ENCODE measurements at places on chromosomes 3 and 15.
A peak's percentile ranks its signal among the peaks of the same experiment; 100 is the strongest.

GRCh38 chr3:156449710-156450574, 105.0 kb downstream of the SSR3 start:
- peak; percentile 33 for DNase-seq

DNA sequence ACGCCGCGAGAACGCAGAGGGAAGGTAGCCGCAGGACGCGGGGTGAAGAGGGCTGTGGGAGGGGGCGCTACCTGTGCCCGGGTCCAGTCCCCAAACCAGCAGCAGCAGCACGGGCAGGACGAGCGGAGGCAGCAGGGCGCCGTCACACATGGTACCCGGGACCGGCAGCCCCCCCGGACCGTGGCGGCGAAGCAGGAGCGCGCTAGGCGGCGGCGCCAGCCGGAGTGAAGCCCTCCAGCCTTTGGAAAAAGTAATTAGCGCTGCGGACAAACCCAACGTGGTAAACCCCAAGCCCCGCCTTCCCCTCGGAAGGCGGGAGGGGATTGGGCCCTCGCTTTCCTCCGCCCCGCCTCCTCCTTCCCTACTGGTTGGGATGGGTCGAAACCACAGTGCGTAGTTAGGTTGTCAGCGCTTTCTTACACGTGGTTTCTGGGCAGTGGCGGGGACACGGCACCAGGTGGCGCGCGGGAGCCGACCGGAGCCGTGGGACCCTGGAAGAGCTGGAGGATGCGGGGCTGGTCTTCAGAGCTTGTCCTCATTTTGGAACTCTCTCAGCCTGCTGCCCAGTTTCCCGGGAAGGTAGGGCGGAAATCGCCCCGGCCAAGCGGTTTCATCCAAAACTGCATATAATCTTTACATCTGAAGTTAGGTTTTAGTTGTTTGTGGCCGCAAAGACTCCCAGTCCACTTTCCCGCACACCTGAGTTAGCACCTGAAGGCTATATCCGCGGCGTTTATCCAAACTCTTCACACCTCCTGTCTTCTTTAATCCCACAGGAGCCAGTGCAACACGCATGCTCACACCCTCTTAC, at the start of gene ADAMTS17:
Gene ADAMTS17, minus strand, starts transcription at position 226 of the 811 bp plus-strand sequence. Its CDS starts 76 bp downstream, at position 150.
- peak; percentile 45 for DNase-seq

DNA sequence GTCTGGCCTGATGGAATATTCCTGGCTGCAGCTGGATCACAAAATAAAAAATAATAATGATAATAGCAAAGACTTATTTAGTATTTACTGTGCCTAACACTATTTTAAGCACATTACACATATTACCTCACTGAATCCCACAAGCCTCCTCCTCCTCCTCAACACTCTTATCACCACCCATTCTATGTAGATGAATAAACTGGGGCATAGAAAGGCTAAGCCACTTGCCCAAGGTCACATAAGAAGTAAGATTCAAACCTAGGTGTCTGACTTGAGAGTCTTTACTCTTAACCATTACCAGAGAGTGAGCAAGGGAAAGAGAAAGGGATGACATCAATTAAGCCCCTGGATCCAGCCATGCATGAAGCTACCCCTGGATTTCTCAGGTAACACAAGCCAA, 493.1 kb downstream of the SHQ1 start:
- DNase-seq, result no peak

DNA sequence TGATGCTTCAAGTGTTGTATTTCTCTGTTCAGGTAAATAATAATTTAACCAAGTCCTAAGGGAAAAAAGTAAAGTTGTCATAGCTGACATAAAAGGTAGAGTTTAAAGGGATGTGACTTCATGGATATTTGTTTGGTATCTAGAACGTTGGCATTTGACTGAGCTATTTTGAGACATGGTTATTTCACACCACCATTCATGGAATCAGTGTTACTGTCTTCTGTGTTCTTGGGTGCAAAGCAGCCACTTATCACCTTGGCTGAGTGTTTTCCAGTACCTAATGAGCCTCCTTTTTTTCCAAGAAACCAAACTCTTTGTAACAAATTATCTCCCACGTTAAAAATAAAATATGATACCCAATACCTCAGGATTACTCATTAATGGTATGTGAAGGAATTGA, 155.8 kb downstream of the GHSR start:
- DNase-seq, result no peak

- DNase-seq, result no peak
These were observed 105.6 kb downstream of the THSD4 start for GRCh38 chr15:71220828-71221227.

- DNase-seq, result no peak
These were observed 1.7 kb downstream of the EIF4G1 start for GRCh38 chr3:184315871-184316661.

DNA sequence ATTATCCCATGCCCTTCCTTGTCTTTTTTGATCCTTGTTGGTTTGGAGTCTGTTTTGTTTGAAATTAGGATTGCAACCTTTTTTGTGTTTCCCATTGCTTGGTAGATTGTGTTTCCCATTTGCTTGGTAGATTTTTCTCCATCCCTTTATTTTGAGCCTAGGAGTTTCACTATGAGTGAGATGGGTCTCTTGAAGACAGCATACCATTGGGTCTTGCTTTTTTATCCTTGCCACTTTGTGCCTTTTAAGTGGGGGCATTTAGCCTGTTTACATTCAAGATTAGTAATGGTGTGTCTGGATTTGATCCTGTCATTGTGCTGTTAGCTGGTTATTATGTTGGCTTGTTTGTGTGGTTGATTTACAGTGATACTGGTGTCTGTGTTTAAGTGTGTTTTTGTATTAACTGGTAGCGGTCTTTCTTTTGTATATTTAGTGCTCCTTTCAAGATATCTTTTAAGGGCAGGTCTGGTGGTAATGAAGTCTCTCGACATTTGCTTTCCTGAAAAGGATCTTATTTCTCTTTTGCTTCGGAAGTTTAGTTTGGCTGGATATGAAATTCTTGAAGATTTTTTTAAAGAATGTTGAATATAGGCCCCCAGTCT, 70.8 kb downstream of the AKAP13 start:
- no peak for DNase-seq

DNA sequence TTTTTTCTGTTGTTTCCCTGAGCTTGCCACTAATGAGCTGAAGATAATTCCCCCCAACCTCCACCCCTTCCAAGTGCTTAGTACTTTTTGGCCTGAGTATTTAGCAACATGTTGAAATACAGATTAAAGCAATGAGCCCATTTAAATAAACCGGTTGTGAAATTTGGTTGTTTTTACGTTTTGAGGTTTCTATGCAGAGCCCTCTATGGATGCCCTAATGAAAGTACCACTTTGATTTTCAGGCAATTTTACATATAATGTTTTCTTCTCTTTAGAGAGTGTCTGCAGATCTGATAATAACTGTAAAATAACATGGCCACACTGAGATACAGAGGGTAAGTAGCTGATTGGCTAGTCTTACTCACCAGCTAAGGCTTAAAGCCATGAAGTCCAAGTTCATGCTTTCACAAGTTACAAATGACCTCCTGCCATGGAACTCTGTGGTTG, 139.4 kb upstream of the SLC7A14 start:
- DNase-seq, result no peak

DNA sequence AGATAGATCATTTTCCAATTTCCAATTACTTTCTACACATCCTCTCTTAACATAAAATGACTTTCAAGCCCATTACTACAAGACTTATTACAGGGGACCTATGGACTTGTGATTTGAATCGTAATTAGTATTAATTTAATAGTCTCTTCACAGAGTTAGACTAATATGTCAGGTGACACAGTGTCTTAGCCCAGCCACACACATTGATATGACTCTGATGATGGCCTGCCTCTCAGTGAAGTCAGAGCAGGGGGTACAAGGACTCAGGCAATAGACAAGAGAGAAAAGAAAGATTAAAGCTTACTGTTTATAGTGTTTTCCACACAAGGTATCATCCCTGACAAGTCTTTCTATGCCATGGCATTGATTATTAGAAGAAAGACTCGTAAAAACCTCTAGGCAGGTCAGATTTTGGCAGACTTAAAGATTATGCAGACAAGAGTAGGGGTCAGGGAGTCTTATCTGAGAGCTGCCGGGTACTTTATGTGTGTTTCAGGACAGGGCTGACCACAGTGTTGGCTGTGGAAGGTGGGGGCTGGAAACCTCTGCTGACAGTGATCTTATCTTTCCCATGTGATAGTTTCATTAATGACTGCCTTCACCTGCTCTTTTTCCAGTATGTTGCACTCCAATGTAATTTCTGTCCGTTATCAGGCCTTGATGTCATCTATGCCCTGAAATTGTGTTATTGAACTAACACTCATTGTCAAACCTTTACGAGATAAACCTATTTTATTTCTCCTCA, 50.1 kb downstream of the B3GALNT1 start:
- no peak for DNase-seq

- no peak for DNase-seq
These were observed 41.6 kb downstream of the SH3BP5 start for GRCh38 chr3:15290736-15291135.

DNA sequence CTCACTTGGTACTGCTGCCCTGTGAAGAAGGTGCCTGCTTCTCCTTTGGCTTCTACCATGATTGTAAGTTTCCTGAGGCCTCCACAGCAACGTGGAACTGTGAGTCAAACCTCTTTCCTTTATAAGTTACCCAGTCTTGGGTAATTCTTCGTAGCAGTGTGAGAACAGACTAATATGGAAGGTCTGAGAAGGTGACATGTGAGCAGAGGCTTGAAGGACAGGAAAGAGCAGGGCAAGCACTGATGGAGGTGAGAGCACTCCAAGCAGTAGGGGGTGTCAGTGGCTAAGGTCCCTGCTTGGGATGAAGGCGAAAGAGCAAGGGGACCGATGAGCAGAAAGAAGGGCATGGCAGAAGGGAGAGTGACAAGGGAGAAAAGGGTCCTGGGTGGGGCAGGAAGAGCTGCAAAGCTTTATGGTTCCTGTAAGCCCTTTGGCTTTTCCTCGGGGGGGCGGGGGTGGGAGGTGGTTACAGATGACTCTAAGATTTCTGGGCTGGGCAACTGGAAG, 3.5 kb downstream of the EIF4E3 start:
- no peak for DNase-seq

GRCh38 chr3:3127432-3128010, 781 bp downstream of the TRNT1 start:
- peak; percentile 17 for DNase-seq

GRCh38 chr3:13034109-13034800, 39.0 kb downstream of the IQSEC1 start:
- DNase-seq, result no peak

GRCh38 chr3:12294885-12295580, 6.2 kb downstream of the PPARG start:
- DNase-seq, result peak; percentile 70

DNA sequence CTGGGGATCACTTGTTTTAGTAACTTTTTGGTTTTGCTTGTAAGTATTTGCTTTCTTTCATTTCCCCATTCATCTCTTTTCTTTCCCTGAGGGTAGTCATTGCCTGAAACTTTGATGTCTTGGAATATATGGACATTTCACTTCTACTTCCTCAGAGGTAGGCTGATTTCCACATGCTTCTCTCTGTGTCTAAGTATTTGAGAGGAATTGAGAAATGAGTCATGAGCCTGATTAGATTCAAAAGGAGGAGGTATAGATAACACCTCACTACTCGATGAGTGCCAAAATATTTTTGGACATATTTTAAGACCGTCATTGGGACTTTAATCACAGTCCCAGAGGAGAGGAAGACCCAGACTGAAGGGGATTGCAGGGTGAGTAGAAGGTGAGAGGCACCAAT, 480.1 kb upstream of the SGO1 start:
- DNase-seq, result no peak

- DNase-seq, result no peak
These were observed 45.5 kb downstream of the SUSD5 start for GRCh38 chr3:33173103-33173502.

- no peak for DNase-seq
These were observed 137.7 kb downstream of the TBC1D2B start for GRCh38 chr15:77939851-77940250.

- DNase-seq, result no peak
These were observed 10.9 kb downstream of the KLF13 start for GRCh38 chr15:31337352-31338031.

- DNase-seq, result no peak
These were observed 242.9 kb downstream of the LPP start for GRCh38 chr3:188396900-188397299.

DNA sequence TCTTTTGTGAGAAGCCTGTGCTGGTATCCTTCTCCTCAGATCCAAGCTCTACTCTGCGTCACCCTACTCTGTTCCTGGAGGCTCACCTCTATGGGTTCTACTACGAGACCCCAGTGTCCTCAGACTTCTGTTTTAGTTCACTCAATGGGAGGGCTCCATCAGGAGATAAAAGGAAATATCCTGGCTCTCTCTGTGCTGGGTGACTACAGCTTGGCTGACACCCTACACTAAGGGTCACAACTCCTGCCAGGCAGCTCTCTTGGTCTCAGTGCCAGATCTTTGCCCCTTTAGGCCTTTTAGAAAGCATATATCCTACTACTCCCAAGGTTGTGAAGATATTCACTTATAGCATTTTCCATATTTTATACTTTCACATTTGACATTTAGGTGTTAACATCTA, 46.5 kb downstream of the SPG11 start:
- DNase-seq, result no peak

DNA sequence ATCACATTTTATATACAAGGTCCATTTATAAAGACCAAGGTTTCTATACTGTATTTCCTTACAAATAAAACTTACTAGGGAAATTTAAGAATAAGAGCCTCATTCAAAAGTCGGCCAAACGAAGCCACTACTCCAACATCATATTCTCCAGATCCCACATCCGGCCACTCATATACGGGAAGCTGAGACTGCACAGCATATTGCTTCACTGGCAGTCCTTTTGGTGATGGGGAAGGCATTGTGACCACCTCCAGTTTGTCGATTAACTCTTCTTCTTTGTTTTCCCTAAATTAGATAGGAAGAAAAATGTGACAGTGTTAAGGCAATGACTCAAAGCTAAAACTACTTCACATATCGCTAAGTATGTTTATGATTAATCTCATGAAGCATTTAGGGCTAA, 2.7 kb downstream of the MTFMT start:
- no peak for DNase-seq

GRCh38 chr3:100103558-100104441, 10.5 kb downstream of the FILIP1L start:
- peak; percentile 81 for DNase-seq

DNA sequence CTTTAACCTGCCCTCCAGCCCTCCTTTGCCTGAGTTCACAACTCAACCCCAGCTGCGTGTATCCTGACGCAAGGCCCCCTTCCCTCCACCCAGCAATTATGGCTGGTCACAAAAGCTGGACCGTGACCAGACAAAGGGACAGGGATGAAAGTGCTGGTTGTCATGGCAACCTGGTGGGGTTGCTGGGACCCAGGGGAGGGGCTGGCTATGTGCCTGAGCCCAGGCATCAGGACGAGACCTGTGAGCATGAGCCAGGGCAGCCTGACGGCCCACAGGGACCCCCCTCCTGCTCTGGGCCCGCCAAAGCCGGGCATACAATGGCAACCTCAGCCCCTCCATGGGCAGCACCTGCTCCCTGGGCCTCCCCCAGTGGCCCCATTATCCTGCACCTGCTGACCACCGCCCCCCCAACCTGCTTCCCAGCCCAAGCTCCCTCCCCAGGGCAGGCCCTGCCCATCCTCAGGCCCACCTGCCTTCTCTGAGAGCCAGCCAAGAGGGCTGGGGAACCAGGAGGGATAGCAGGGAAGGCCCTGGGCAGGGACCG, 4.5 kb upstream of the DNAH1 start:
- no peak for DNase-seq

- peak; percentile 90 for DNase-seq
These were observed 901 bp downstream of the ALCAM start for GRCh38 chr3:105367406-105368213.
